ENCODE measurements at places on chromosomes 5 and 9.

DNA sequence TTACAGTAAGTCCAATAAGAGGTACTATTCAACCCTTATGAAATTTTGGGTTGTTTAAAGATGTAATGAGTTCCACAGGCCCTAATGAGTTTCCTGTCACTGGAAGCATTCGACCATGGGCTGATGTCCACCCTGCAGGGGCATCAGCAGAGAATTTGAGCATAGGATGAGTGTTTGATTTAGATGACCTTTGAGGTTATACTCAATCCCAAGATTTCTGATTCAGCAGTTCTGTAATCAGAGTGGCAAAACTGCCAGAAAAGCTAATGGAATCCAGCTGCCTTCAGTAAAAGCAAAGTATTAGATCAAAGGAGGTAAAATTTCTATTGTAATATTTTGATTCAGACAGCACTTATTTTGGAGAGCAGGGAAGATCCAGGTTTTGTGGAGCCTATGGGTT lies 68.3 kb downstream of the COX7C start:
- DNase-seq: no peak

- DNase-seq: no peak
Measured at GRCh38 chr9:124940521-124940893, 376 bp downstream of the GOLGA1 start.

DNA sequence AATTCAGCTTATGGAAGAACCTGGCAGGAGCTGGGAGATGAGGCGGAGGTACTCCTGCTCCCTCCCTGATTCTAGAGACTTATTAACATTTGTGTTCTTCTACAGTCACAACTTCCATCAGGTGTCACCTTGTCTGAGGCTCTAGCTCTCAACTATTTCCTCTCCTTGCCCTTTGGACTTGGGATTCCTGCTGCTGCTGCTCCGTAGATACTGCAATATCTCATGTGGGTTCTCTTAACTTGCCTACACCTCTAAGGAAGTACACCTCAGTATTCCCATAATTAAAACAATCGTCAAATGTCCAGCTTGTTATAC lies 21.2 kb downstream of the ANXA1 start:
- DNase-seq: no peak

GRCh38 chr5:29960323-29960722 lies 1233.2 kb upstream of the CDH6 start:
- no peak for DNase-seq

- no peak for DNase-seq
Measured at GRCh38 chr9:99013550-99013949, 69.8 kb downstream of the COL15A1 start.

- no peak for DNase-seq
Measured at GRCh38 chr5:24831989-24832388, 187.2 kb upstream of the CDH10 start.

DNA sequence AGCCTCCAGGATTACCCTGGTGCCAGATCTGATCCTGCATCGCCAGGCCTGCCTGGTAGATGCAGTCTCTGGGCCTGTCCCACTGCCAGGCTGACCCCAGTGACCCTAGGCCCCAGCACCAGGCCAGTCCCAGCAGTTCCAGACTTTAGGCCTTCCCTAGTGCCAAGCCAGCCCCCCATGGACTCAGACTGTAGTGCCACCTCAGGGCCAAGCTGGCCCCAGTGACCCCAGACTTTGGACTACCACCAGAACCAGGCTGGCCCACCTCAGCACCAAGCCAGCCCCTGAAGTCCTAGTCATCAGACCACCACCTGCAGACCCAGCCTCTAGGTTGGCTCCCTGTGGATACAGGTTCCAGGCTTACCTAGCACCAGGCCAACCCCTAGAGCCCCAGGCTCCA lies 142.5 kb downstream of the PJA2 start:
- DNase-seq: no peak

DNA sequence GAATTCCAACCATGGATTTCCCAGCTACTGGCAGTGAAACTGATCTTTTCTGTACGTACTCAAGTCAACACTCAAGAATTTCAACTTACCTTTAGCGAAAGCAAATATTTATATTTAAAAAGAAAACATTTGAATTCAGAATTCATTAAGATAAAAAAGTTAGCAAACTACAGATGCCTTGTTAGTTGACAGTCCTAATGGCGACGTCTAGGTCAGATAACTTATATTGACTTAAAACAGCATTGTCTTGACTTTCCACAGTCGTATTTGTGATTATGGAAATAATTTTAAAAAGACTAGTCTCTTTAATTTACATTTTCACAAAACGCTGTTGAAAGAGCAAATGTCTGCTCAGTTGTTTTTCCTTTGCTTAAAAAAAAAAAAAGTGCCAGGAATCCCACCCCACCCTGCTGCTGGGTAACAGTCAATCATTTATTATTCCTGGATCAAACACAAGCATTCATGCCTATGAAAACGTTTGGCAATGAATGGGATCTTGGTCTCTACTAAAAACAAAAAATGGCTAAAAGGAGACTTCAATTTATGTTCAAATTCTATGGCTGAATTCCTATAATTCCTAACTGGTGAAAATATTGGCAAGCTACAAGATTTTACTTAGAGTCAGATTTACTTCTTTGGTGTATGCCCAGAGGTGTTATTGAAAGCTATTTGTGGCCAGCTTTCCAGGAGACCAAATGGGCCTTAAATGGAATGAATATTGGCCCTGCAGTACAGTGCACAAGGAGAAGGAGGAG lies 22.0 kb downstream of the OR2S2 start:
- no peak for DNase-seq

DNA sequence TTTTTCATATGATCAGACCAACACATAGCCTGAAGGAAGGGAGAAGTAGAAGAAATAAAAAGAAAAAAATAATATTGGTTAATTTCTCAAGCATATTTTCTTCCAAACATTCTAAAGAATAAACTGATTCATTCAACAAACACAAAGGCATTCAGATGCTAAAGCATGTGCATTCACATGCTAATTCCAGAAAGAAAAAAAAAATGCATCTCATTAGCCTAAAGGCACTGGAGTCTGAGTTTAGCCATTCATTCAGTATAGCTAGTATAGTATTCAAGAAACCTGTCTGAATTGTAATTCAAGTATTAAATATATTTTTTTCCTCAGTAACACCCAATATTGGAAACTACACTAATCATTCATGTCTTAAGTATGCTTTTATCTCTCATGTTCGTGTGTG lies 61.0 kb upstream of the FER start:
- no peak for DNase-seq

- DNase-seq: no peak
Measured at GRCh38 chr5:51651889-51652288, 268.6 kb downstream of the ISL1 start.

DNA sequence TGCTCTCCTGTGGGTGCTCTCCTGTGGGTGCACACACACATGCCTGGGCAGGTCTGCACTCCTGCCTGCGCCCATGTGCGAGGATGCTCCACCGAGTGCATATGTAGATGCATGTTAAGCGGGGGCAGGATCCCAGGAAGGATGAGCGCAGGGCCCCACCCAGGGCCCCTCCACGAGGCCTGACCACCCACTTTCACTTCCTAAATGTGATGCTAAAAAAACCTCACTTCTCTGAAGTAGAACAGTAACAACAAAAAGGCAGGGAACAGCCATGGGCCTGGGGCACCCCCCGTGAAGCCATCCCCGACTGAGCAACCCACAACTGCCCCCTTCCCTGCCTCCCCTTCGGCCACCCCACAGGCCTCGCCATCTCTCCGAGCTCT lies 48.2 kb upstream of the SARDH start:
- no peak for DNase-seq

- DNase-seq: no peak
Measured at GRCh38 chr5:68170826-68171558, 44.6 kb upstream of the PIK3R1 start.

DNA sequence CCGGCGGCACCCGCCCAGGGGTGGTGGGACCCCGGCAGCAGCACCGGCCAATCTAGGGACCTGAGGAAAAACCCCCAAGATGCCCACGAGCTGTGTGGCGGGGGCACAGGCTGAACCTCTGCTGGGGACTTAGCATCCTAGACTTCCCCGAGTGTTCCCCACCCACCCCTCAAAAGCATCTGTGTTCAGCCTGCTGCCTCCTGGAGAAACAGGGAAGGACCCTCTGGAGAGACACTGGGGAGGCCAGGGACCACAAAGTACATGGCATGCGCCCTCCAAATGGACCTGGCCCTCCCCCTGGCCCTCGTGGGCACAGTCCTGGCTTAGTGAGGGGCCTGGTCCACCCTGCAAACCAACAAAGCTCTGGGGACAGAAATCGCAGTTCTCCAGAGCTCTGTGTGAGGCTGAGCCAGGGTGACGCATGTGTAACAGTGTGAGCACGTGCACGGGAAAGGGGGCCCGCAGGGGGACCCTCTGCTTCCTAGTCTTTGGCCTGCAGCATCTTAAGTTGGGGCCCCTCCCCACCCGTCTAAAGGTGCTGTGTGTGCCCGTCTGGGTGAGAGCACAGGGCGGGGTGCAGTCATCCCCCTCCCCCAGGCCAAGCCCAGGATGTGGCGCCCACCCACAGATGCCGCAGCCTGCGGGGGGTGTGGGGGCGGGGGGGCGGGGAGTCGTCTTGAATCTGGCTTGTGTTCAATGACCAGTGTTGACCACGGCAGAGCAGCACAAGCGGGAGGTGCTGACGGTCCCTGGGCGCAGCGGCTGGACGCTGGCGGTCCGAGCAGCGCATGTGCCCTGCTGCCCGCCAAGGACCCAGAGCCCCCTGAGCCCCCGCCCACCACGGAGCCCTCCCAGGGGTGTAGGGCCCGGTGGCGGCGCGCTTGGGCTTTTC lies 672 bp upstream of the KCNT1 start:
- DNase-seq: no peak

GRCh38 chr5:172065431-172066065 lies 59.1 kb upstream of the FBXW11 start:
- DNase-seq: no peak

DNA sequence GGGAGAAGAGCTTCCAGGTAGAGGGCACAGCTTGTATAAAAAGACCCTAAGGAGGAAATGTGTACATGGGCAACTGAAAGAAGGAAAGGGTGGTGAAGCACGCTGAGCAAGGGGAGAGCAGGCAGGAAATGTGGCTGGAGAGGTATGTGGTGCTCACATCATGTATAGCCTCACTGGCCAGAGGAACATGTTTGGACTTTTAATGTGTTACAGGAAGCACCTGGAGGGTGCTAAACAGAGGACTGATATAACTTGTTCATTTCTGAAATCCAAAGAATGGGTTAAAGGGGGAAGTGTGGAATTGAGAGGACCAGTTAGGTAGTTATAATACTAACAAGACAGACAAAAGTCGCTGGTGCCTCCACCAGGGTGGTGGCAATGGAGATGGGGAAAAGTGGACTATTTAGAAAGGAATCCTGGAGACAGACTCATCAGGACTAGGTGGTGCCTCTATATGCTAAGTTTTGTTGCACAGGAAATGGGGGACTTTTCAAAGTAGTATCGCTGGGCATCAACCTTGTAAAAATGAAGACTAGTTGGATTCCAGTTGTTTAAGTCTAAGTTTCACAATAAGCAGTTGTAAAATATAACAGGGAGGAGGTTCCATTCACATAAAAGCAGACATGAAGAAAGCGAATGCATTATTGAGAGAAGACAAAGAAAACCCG lies 63.1 kb upstream of the CD180 start:
- no peak for DNase-seq

DNA sequence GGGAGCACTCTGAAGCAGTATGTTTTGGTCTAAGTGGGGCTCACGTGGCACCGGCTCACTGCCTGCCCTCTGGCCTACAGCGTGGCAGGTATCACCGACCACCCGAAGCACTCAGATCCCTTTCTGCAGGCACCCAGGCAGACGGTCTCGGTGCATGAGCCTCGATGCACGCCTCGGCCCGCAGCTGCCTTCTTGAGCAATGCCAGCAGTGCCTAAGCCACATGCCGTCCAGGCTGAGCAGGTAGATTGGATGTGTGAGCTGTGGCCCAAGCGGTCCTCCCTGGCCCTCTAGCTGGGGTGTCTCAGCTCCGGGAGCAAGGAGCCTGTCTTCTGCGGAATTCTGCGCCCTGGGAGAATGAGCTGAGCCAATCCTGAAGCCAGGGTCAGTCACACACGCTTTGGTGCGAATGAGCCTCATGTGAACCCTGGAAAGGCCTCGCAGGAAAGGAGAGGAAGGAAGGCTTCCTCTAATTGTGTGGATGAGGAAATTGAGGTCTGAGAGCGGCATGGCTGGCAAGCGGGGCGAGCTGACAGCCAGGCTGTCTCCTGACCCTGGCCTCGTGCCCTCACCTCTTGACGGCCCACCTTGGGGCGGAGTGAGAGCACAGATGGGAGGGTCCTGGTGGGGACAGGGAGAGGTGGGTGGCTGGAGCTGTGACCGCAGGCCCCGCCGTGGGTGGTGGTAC lies 14.4 kb downstream of the RXRA start:
- no peak for DNase-seq

DNA sequence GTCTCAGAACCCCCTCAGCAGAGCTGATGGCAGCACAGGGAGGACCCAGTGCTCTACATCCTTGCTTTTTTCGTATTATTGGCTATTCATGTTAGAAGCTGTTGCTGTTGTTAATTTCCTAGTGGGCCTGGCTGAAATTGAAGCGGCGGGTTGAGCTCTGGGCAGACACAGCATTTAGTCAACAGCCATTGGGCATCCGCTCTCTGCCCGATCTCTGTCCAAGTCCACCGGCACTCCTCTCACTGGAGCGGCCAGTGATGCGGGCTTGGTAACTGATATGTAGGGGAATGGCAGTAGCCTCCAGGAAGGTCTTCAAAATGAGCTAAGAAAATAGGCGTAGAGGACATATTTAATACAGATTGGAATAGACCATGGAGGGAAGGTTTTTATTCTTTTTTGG lies 1.3 kb upstream of the GARNL3 start:
- no peak for DNase-seq

DNA sequence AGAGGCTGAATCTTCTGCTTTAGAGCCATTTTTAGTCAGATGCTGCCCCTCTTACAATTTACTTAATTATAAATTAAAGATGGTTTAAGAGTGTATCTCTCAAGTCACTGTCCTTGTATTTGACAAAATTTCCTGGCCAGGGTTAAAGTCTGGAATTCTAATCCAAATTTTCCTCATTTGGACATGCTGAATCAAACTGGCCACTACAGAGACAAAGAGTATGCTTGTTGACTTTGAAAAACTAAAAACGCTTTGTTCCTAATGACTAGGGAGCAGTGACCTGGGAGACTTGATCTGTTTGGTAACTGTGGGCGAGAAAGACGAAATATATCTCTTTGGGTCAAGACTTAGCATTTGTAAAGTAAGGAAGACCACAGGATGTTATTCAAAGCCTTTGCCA lies 303.2 kb downstream of the ZSWIM6 start:
- DNase-seq: no peak

- no peak for DNase-seq
Measured at GRCh38 chr5:158084292-158084691, 225.3 kb upstream of the CLINT1 start.

GRCh38 chr5:9456435-9457042 lies 89.3 kb downstream of the SEMA5A start:
- no peak for DNase-seq

- peak; percentile 39 for DNase-seq
Measured at GRCh38 chr5:122723606-122724352, 51.1 kb upstream of the SNX2 start.

- peak; percentile 15 for DNase-seq
Measured at GRCh38 chr5:5025774-5026408, 114.2 kb upstream of the ADAMTS16 start.

DNA sequence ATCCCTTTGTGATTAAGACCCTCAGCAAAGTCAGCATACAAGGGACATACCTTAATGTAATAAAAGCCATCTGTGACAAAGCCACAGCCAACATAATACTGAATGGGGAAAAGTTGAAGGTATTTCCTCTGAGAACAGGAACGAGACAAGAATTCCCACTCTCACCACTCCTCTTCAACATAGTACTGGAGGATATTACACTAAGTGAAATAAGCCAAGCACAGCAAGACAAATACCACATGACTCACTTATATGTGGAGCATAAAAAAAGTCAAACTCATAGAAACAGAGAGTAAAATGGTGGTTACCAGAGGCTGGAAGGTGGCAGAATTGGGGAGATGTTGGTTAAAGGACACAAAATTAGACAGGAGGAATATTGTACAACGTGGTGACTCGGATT lies 118.1 kb upstream of the NFIL3 start:
- no peak for DNase-seq
